ENCODE measurements at places on chromosomes 13 and 19. TPM values are rescaled to one million over a fixed set of nuclear protein-coding genes. Genes with fewer than 3 reads are reported as not detected.

The GPR42 gene
- not detected for total RNA-seq

The GDF15 gene
- total RNA-seq = 74.8 TPM

The SPACA7 gene
- not detected for total RNA-seq

The EVI5L gene
- 10.6 TPM for total RNA-seq

DNA sequence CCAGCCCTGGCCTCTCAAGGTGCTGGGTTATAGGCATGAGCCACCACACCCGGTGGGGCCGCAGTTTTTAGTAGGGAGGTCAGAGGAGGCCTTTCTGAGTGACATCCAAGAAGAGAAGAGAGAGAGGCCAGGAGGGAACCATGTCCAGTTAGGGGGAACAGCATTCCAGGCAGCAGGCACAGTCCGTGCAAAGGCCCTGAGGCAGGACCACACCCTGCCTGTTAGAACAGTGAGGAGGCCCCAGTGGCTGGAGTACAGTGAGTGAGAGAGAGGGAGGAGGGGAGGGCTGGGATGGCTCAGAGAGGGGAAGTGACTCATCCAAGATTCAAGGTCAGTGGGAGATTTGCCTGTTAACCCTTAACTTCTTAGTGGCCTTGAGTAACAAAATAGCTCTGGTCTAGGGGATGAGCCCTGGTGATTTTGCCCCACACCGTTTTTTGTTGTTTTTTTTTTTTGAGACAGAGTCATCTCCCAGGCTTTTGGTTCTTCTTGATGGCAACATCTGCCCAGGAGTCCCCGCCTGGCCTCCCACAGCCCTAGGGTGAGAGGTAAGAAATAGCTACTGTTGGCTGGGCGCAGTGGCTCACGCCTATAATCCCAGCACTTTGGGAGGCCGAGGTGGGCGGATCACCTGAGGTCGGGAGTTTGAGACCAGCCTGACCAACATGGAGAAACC lies 2.7 kb upstream of the PLIN3 start:
- no peak for DNase-seq

DNA sequence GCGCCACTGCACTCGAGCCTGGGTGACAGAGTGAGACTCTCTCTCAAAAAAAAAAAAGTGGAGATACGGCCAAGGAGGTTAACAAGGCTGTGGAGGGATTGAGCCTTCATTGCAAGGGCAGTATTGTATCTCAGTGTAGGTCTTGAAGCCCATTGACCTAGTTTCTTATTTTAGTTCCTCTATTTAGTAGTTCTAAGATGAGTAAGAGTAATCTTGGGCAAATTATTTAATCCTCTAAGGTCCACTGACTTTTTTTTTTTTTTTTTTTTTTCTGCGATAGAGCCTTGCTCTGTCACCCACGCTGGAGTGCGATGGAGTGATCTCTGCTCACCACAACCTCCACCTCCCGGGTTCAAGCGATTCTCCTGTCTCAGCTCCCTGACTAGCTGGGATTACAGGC lies 14.3 kb upstream of the ILF3 start:
- DNase-seq = no peak

DNA sequence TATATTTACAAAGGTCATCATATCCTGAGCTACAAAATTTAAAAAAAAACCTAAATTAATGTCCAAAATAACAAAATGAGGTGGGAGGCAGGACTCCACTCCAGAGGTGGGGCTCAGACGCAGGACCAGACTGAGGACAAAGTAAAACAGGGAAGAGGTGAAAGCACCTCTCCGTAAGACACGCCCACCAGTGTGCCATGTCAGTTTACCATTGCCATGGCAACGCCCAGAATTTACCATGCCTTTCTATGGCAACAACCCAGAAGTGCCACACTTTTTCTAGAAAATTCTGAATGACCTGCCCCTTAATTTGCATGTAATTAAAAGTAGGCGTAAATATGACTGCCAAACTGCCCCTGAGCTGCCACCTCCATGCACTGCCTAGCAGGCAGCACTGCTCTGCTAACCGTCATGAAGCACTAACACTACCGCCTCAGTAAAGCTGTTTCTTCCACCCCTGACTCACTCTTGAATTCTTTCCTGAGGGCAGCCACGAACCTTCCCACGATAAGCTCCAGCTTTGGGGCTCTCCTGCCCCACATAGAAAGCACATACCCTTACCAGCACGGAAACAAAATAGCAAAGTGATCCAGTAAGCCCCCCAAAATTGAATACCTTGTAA lies 22.3 kb upstream of the PDCD5 start:
- no peak for DNase-seq

- DNase-seq = no peak
These were observed 6.8 kb upstream of the UBE2L5 start for GRCh38 chr13:30415430-30416030.

- no peak for DNase-seq
These were observed 488 bp downstream of the RCN3 start for GRCh38 chr19:49528211-49528771.

DNA sequence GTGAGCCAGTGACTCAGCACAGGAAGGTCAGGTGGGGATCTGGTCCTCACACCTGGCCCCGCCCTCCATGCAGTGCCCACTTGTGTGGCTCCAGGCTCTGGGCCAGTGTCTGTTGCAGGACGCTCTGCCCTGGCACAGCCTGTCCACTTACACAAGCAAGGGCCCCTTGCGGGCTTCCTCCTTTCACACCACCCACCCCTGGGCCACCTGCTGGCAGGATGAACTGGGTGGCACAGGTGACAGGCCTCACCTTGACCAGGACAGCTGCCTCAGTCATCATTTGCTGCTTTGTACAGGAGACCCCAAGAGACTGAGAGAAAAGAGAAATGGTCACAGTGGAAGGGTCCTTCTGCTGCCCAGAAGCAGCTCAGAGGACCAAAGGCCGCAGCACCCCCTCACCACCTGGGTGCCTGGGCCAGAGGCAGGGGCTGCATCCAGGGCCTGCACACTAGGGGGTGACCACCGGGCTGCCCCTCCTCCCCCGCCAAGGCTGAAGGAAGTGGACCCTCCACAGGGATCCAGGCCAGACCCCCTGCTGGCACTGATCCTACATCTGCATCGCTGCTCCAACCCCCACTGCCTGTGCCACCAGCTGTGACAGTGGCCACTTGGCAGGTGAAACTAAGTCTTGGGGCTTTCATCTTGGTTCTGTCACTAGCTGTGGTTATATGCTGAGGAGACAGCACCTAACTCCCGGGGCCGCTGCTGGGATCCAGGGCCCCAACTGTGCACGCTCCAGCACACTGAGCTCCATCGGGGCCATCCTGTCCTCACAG lies 110.3 kb downstream of the TUBA3C start:
- no peak for DNase-seq

DNA sequence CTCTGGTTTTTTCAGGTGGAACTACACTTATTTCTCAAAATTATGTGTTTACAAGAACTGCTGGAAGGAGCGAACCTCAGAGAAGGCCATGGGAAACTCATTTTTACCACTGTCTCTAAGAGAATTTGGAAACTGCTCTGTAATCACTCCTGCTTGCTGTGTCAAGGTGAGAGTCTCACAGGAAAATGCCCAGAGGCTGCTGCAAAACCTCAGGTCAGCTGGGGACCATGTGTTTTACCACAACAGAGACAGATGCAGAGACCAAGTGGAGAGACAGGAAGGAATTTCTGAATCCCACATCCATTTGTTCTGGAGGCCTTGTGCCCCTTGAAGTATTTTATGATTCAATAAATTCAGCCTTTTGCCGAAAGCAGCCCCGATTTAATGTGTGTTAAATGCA lies 743.8 kb upstream of the SLC10A2 start:
- no peak for DNase-seq

GRCh38 chr19:14114854-14115253 lies 2.7 kb downstream of the PRKACA start:
- no peak for DNase-seq
